Suppressor macrophage (primary cell): ENCODE measurements at places on chromosomes 7 and 10.
A peak's percentile ranks its signal among the peaks of the same experiment; 100 is the strongest.

DNA sequence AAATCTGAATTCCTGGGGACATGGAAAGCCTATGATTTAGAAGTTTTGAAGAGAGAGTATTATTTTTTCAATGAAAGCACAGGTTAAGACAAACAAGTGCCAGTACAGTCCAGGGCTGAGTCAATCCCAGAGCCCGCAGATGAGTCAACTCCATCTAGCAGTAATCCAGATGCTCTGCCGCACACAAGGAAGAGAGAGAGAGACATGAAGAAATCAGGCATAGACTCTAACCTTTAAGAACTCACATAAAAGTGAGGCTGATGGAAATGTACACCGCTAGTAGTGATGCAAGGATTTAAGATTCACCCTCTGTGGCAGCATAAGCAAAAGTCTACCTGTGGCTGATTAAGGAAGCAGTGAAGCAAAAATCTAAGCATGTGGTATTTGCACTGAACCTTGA lies 651.5 kb downstream of the TNS3 start:
- no peak for DNase-seq

DNA sequence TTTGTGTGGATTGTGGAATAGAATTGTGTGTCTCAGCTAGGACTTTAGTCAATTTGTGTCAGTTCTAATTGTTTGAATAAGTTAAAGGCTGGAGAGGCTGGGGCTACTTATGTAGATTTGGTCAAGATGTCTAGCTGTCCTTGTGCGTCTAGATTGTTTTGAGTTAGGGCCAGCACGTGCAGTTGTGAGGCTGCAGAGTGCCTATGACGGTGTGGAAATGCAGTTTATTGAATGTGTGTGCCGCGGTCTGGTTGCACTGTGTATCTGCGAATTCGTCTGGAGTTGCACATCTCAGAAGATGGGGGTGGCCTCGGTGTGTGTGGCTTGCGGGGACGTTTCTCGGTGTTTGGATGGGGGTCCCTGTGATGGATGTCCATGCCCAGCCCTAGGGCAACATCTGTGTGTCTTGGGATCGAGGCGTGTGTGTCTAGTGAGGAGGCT lies 10.2 kb downstream of the EMX2 start:
- no peak for DNase-seq

GRCh38 chr7:157768198-157768597 lies 431.4 kb downstream of the DNAJB6 start:
- DNase-seq: no peak

DNA sequence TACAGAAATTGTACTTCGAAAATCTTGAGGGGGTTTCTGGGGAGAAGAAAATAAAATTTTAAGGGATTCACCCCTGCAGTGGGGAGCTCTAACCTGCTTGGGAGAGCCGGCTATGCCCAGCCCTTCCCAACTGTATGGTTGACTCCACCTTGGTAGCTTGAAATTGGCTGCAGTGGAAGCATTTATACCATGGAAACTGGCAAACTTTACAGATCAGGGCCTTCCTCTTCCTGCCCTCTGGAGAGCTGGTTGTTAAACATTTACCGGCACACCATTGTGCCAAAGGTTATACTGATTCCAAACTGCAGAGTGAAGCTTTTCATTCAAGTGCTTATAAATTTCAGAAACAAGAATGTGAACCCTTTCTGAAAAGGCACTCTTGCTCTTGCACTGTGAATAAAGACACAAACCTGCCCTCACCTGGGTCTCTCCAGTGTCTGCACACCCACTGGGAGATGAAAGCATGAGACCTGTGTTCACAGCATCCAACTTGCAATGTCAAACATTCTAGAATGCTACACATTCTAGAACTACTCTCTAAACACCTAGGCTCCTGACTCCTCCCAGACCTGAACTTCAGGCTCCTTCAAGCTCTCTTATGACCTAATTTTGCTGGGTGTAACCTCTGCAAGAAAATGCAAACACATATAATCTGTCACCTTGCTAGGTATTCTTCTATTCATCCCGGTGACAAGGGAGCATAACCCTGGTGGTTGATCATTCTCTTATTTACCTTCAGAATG lies 44.7 kb downstream of the ABLIM1 start:
- no peak for DNase-seq

DNA sequence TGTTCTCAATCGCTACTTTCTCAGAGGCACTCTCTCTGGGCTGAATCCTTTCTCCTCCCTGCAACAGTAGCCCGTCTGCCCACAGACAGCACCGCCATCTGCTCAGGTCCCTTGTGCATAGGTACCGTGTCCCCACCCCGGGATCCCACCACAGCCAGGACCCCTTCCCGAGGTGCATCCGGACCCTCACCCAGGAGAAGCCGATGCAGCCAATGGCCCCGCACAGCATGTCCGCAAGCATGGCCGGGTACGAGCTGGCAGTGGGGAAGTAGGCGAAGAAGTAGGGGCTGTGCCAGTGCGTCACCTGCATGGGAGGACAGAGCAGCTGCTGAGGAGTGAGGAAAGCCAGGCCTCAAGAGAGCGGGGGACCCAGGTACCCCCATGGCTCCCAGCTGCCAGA lies 25.5 kb downstream of the DDC start:
- no peak for DNase-seq

DNA sequence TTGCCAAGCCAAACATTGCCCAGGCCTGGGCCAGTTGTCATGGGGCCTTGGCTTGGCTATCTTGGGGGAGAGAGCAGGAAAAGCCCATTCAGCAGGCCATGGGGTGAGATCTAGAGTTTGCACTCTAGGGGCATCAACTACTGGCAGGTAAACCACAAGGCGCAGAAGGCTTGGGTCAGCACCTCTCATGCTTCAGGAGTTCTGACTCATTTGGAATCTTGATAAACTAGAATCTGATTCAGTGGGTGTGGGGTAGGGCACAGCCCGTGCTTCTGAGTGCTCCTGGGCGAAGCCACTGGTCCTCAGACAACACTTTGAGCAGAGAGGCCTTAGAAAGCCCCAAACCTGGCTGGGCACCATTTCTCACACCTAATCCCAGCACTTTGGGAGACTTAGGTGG lies 81.1 kb downstream of the RGS10 start:
- DNase-seq: no peak

DNA sequence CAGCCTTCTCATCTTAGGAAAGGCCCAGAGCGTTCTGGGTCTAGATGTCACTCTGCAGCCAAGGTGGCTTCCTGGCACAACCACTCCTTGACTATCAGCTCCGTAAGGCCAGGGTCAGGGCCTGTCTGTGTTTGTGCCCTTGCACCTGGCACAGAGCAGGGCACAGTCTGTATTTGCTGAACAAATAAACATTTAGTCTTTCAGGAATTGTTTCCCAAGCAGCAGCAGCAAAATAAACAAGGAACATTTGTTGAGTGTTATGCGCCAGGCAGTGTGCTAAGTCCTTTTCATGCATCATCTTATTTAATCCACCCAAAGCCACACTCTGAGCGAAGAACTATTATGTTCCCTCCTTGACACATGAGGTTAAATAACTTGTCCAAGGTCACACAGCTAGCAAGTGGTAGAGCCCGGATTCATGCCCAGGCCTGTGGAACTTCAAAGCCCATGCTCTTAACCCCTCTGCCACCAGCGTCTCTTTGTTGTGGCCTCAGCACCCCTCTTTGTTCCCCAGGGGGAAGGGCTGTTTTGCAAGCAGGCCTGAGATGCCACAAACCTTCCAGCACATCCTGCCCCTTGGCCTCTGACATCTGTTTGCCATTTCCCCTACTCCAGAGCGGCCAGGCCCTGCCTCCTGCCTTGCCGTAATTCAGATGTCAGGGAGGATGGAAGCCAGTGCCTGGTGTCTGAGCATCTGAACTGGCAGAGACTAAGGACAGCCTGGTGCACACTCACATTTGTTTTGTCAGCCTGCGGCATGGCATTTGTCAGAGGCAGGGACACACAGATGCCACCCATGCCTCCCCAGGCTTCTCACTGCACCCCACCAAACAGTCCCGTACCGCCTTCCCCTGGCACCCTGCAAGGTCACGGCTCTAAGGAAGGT lies 325.8 kb upstream of the ZMIZ1 start:
- DNase-seq: no peak

DNA sequence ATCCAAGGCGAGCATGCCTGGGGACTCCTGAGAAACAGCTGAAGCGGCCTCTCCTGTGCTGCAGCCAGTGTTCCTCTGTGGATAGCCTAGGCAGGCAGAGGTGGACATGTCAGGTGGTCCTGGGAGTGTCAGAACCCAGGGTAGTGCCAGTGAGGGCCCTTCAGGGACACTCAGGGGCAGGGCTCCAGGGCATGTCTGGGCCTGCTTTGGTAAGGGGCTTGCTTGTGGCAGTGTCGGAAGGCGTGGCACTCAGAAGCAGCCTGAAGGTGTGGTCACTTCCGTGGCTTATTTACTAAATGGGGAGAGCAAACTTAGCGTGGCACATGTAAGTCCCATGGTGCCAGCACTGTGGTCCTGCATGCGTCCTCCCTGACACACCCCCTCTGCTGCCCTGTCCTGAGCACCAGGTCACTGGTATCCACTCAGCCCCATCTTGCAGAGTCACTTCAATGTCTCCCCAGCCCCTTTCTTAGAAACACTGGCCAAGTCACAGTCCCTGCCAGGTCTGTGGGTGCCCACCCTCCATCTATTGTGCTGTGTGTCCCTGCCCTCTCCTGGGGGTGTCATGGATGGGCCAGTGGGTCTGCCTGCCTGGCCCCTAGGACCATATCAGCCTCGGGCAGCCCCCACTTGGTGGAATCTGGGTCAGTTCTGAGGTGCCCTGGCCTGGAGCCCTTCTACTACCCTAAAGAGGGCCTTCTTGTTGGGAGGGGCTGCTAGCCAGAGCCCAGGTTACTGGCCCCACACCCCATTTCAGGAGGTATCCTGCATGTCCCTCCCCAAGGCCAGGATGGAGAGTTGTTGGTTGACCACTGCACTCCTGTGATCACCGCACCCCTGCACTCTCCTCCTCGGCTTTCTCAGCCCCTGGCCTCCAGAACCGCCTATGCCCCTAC lies 6.4 kb downstream of the ZMIZ2 start:
- DNase-seq: no peak

DNA sequence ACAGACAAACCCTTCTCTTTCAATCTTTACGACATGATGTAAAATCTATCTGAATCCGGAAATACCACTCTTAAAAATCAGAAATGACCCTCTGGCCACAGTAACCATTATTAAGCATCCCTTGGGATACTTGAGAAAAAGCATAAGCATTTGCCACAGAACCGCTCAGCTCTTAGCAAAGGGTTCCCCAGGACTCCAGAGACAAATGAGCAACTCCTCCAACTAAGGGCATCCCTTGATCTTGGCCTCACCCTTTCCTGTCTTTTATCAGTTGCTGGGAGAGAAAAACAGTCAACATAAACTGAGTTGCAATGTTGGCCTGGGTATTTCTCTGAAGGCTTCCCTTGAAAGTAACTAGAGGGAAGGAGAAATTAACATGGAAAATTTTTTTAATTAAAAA lies 3.5 kb downstream of the PDLIM1 start:
- DNase-seq: no peak

DNA sequence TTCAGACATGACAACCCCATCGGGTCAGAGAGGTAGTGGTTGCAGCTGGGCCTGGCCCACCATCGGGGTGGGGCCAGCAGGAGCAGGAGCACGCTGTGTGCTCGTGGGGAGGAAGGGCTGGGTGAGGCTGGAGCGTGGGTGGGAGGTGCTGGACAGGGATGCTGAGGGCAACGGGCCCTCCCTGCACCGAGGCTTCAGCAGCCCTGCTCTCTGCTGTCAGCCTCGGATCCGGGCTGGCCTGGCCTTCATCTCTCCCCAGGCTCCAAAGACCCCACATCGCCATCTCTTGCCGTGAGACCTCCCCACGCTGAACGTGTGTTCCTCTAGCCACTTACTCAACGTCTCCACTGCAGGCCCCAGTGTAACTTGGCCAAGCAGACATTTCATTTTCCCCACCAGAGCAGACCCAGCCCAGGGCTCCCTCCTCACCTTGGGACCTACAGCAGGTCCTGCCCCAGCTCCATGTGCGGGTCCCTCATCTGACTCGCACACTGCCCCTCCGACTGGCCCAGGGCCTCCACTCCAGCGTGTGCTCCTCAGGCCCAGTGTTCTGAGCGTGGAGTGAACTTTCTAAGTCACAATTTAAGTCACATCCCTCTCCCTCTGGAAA lies 462.4 kb downstream of the DNAJB6 start:
- DNase-seq: no peak

GRCh38 chr7:45890902-45891461 lies 2.7 kb downstream of the IGFBP1 start:
- DNase-seq: peak; percentile 26

DNA sequence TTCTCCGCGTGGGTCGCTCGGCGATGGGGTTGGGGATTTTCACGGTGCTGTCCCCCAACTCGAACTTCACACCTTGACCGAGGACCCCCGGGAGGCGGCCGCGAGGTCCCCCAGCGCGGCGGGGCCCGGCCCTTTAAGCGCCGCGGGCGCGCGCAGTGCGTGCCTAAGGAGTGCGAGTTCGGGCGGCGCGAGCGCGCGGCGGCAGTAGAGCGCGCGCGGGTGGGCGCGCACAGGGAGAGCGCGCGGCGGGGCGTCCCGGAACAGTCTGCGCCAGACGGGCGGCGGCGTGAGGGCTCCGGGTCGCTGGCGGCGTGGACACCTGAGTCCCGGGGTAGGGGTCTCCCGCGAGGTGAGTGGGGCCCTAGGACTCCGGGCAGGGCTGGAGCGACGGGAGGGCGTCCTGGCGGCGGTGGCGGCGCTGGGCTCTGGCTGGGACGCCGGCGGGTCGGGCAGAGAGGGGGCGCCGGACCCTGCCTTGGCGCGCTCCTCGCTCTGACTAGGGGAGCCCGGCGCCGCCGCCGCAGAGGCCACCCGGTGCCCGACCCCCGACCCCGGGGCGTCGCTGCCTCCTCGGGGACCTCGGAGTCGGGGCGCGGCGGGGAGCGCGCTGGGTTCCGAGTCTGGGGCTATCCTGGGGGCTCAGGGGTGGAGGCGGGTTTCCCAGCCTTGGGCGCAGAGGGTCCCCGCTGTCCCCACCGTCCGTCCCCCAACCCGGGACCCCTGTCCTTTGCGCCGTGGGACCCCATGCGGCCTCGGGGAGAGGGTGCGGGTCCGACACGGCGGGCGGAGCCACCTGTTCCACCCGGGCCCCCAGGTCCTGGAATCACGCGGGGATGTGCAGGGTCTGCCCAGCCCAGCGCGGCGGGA lies at the start of gene PROSER2:
TSS of gene PROSER2 (plus strand) at position 235 of the 867 bp plus-strand sequence. CDS start 28,722 bp downstream, outside the sequence.
- DNase-seq: peak; percentile 87

- DNase-seq: no peak
Measured at GRCh38 chr7:131544449-131545301, 11.8 kb downstream of the PODXL start.

DNA sequence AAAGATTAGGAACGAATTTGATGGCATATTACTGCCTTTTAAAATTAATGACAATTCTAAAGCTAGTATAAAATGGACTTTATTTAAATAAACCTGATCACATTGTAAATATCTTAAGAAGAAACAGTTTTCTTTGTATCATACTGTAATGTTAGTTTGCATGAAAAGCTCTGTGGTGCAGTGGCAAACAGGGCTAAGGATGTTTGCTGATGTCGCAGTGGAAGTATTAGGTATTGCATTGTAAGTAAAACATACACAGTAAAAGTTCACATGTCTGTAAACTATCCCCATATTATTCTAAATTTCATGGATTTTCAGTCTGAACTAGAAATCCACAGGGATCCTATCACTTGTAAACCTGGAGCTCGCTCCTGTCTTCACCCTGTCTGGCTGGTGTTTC lies 252.6 kb upstream of the ZNF32 start:
- DNase-seq: no peak
